ENCODE measurements at places on chromosomes 6 and 20. TPM values are rescaled to one million over a fixed set of nuclear protein-coding genes. Genes with fewer than 3 reads are reported as not detected.

The GJA1 gene
- polyA plus RNA-seq, result 468 TPM

The HUS1B gene
- 1.1 TPM for polyA plus RNA-seq

The DEFB129 gene
- not detected for polyA plus RNA-seq

The XKR7 gene
- 2.4 TPM for polyA plus RNA-seq

The CCDC170 gene
- polyA plus RNA-seq, result 0.06 TPM

Measured in H1 (cell line).